ENCODE measurements at places on chromosomes 12 and 14.

- DNase-seq = no peak
Observed at GRCh38 chr12:111417784-111418593, 12.3 kb downstream of the SH2B3 start.

DNA sequence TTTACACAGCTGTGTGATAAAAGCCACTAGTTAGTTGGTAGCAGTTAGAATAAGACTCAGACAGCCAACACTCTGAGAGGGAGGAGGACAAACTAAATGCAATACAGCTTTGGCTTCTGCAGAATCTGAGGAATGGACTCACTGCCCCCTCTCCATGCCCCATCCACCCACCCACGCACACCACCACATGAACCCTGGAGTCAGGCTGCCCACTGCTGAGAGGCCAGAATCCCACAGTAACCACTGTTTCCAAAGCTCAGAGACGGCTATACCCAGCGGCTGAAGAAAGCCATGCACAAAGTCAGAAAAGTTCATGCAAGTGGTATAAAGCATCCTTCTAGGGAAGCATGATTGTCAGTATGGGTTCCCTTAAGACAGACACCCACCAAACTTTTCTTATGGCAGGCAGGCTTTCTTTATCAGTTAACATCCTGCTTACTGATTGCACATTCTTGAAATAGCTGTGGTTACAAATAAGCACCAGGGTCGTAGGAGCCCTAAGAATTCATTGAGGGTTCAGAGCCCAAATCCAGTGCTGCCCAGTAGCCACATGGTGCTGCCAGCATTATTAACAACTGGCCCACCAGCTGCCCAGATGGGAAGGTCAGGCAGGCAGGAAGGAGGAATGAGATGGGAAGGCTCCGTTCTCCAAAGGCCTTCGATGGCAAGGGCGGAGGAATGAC lies 61.5 kb downstream of the NT5DC3 start:
- no peak for DNase-seq

- DNase-seq = no peak
Observed at GRCh38 chr12:100189636-100190394, 10.8 kb upstream of the ACTR6 start.

DNA sequence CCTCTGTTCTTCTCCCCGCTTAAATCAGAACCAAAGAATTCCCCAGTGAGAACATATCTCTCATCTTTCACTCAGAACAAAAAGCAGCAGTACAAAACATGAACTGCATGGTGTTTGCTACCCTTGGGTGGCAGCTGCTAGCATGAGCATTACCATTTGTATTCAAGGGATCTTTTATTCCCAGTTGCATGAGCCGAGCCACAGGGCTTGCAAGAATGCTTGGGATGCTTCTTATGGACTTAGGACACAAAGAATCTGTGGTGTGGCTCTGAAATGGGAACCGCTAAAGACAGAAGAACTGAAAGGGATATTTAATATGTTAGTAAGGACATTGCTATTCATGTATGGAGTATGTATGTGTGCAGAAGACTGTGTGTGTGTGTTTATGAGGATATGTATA lies 190.6 kb downstream of the TMX1 start:
- DNase-seq = no peak

GRCh38 chr12:89985935-89986334 lies 277.3 kb upstream of the ATP2B1 start:
- no peak for DNase-seq

DNA sequence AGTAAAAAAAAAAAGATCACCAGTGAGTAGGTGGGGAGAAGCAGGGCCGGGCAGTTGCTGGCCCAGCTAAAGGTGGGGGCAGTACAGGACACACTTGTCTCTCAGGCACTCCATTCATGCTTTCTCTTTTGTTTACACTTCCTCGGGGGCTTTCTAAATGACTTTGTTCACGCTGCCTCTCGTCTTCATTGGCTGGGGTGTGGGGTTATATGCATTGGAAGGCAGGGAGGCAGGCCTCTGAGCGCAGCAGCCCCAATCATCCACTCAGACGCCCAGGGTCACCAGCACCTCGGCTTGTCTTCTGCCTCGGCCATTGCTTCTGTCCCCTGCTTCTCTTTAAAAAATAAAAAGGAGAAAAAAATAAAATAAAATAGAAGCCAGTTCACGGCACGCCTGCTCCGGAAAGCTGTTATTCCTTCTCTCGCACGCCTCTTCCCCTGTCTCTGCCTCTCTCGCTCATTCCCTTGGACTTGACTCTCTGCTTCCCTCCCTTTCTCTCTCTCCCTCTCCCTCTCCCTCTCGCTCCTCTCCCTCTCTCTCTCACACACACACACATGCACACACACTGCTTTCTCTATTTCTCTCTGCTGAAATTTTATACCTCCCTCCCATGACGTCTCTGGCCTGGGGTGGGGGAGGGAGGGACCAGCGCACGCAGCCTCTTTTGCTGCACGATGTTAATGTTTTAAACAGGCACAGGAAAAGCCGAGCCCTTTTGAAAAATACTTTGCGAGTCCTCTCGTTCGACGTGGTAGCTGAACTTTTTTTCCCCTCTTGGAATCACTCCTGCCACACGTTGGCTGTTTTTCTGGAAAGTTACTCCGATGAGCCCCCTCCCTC lies at the start of gene TGFB3:
Gene TGFB3, minus strand, starts transcription at position 570 of the 840 bp plus-strand sequence. CDS start 1,102 bp downstream, outside the sequence.
- peak; percentile 84 for DNase-seq

DNA sequence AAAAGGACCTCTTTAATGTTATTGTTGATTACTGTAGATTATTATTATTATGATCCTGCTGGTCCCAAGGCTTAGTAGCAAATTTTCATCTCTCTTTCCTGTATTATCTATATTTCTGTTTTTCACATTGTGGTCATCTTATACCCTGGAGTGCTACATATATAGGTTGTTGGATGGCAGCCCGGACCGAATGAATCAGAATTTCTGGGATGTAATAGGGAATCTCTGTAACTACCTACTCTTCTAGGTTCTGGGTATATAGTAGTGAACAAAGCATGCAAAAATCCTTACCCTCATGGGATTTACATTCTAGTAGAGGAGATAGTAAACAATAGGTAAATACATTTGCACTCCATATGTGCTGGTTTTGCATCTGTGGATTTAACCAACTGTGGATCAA lies 31.4 kb downstream of the NUBPL start:
- no peak for DNase-seq

DNA sequence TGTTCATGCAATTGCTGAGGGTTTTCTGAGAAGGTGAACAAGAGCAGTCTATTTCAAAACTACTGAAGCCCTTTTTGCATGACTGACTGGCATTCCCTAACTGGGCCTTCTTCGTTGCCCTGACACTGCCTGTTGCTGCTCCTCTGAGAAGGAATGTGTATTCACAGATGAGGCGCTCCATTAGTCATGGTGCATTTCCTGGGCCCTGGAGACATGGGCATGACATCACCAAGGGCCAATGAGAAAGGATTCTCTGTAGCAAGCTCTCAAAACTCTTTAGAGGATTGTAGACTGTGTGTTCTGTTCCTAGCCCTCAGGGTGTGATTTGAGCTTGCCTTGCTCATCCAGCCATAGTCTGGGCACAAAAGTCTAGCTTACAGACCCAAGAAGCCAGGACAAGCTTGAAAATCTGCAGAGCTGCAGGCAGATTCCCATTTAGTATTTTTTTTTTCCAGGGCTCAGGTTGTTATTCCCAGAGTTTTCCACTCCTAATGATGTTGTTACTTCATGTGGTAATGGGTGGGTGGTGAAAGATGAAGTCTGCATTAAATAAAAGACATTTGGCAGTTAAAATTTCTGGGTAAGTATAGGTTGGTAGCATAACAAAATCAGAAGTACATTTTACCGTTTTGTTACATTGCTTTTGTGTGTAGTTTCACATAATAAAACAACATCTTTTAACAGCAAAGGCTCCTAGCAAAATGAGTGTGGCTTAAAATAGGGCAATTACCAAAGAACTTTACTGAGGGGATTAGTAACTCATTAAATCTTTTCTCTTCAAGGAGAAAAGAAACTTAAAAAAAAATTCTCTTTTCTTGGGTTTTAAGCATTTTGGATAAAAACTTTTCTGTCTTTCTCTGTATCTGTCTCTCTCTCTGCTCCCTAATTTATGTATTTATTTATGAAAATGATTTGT lies 318.4 kb downstream of the RAD51B start:
- peak; percentile 99 for DNase-seq

DNA sequence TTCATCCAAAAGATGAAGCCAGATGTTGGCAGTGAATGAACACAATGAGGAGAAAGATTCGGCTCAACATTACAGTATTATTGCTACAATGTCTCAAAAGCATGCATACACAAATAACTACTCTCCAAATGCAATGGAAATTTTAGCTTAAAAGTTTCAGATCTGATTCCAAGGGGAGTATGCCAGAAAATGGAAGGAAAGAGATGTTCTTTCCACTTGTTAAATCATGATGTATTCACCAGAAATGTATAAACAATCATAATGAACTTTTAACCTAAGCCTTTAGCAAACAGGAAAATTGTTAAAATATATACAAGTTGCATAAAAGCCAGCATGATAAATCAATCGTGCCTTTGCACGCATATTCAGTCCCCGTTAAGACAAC lies 62.1 kb downstream of the SH2B3 start:
- DNase-seq = no peak

- DNase-seq = no peak
Observed at GRCh38 chr12:80272387-80272915, 171.6 kb upstream of the PTPRQ start.

- peak; percentile 52 for DNase-seq
Observed at GRCh38 chr14:53953828-53954550, 2.6 kb downstream of the BMP4 start.

- peak; percentile 94 for DNase-seq
Observed at GRCh38 chr12:1993341-1993740, 10.9 kb downstream of the DCP1B start.

GRCh38 chr14:104084251-104085002 lies 1.1 kb upstream of the ASPG start:
- no peak for DNase-seq

DNA sequence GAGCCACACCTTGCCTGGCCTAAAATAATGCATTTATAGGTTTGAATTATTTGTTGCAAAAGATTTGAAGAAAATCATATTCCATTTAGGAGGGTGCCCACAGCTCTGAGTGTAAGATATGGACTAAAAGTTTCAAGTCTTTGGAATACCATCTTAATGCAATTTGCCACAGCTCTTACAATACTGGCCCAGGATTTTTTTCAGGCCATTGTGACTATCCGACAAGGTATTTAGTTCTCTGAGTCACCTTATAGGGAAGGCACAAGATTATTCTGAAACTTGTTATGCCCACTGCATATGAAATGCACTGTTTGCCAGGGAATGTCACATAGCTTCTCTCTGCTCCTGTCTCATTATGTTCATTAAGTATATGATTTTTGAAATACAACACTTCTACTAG lies 29.6 kb upstream of the SLC6A13 start:
- DNase-seq = peak; percentile 12

DNA sequence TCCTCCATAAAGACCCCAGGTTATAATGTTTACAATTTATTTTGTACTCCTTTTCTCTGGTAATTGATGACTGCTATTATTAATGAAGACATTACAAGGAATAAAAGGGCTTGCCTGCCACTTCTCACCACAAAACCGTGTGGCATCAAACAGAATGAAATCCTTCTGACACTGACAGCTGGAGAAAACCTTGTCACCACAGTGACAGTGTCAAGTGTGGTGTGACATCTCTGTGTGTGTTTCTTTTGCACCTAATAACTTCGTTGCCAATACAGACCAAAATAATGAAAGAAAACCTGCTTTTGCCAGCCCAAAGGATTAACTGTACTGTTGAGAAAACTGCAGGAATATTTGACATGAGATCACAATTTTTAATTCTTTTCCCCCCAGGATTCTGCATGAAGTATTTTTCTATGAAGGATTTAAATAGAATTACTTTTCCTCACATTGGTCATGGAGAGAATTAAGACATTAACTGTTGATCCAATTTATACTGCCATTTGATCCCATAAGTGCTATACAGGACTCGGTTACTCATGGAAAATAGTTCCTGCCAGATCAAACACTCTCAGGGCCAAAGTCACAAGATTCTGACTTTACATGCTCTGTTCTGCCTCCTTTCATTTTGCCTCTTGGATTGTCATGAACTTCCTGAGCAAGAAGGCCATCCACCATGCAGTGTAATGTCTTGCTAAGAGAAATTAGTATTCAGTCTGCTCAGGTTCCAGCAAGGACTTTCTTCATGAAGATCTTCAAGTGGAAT lies 60.4 kb upstream of the IFNG-AS1 start:
- DNase-seq = no peak

GRCh38 chr12:84814664-84815245 lies 97.8 kb downstream of the SLC6A15 start:
- DNase-seq = peak; percentile 57

All from mammary epithelial cell (primary cell).